Hypothalamus (tissue), 51 donors: ENCODE measurements at places on chromosomes 16 and 17.

DNA sequence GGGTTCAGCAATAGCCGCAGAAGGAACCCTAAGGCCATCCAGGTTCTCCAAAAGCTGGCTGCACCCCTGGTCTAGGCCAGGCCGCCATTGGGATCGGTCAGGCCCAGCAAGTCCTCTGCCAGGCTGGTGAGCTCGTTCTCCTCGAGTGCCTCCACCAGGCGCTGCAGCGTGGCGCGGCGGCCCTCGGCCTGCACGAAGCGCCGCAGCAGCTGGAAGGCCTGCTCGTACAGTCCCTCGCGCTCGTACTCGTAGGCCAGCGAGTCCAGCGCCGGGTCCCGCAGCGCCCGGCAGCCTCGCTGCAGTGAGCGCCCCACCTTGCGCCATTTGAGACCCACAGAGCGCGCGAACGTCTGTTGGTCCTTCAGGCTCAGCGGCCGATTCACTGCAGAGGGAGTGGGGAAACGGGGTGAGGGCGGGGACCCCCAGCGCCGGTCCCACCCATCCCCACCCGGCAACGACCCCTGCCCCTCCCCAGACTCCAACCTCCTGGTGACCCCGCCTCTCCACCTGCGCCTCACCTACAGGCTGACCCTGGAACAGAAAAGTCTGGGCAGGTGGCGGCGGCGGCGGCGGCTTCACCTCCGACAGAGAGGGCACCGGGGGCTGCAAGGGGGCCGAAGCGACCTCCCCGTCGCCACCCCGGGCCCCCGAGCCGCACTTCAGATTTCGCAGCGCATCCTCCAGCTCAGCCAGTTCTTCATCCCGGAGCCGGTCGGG lies 3.9 kb upstream of the B3GNT9 start:
- DNase-seq: no peak

DNA sequence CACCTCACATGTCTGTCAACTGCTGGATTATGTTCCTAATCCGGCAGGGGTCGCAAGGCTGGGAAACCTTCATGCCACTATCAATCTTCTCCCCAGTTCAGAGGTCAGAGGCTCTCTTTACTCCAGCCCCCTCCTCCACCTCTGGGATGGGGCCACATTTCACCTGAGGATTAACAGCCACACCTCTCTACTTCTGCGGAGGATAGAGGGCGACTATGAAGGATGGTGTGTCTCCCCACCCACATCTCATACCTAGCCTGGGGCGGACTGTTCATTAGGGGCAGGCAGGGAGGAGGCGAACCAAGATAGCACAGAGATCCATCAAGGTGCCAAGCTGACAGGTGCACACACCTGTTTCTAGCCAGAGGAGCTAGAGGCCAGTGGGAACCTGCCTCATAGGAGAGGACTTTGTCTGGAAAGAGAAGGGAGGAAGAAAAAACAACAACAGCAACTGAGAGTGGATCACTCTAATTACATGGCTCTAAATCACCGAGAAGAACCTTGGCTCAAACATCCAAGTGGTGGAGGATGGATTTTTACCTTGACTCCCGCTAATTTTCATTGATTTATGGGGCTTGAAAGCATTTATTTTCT lies 41.9 kb upstream of the SKAP1 start:
- no peak for DNase-seq

- no peak for DNase-seq
Measured at GRCh38 chr16:47568351-47568750, 107.2 kb downstream of the PHKB start.

- peak; percentile 55 for DNase-seq
Measured at GRCh38 chr17:9239793-9240658, 218.7 kb downstream of the NTN1 start.

GRCh38 chr17:61057257-61057656 lies 342.4 kb upstream of the TBX2 start:
- no peak for DNase-seq
